ENCODE measurements at places on chromosomes 16 and 17.
A peak's percentile ranks its signal among the peaks of the same experiment; 100 is the strongest.

DNA sequence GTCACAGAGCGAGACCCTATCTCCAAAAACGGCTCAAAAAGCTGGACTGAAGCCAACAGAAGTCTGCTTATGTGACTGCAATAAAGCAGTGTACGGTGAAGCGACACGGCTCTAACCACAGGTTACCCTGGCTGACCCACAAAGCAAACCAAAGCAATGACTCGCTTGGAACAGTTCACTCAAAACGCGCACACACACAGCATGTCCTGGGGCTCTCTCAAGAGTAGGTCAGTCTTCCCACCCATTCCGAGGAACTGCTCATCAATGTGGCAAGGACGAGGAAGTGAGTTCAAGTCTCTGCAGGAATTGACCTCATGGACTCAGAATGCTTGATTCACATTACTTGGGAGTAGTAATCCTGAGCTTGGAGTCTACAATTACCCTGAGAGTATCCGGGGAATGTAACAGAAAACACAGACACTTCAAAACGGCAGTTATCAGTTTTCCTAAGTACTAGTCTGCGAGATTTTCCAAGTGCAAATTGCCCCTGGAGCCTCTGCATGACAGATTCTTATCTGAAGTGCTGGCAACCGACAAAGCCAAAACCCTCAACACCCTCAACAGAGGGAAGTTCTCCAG, 25.4 kb downstream of the PELP1 start:
- DNase-seq: no peak

DNA sequence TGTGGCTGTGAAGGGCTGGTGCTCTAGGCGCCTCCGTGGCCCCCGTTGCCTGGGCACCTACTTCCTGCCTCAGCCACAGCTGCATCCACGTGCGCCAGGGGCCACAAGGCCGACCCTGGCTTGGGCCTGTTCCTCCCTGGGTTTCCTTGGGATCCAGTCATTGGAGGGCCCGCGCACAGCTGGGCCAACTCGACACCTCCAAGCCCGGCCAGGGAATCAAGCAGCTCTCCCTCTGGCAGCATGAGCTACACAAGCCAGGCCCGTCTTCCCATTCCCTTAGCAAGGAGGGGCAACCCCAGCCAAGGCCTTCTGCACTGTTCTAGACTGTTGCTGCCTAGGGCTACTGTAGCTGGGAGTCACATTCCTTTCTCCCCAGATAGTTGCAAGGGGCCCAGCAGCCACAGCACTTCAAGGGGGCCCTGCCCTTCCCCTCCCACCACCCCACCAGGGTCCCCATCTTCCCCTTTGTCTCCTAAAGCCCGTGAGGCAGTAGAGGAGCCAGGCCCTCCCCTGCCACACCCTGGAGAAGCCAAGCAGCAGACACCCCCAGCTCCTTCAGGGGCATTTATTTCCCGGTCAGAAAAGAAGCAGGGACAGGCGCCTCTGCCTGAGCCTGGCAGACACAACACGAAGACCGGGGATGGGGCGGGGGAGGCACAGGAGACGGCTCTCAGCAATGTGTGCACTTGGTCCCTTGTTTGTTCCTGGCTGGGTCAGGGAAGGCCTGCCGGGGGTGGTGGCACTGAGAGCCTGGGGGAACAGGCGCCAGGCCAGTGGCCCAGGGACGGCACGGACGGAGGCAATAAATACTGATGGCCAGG, 3.8 kb downstream of the ARHGDIA start:
- no peak for DNase-seq

- DNase-seq: no peak
Measured at GRCh38 chr16:560204-560700, at the start of gene PRR35. Gene PRR35 (plus strand): TSS chr16:560394. CDS start chr16:563295, 2,901 bp downstream.

GRCh38 chr17:17682737-17683680, 1.8 kb downstream of the RAI1 start:
- peak; percentile 22 for DNase-seq

- DNase-seq: no peak
Measured at GRCh38 chr16:86396901-86397311, 113.4 kb upstream of the FOXF1 start.

DNA sequence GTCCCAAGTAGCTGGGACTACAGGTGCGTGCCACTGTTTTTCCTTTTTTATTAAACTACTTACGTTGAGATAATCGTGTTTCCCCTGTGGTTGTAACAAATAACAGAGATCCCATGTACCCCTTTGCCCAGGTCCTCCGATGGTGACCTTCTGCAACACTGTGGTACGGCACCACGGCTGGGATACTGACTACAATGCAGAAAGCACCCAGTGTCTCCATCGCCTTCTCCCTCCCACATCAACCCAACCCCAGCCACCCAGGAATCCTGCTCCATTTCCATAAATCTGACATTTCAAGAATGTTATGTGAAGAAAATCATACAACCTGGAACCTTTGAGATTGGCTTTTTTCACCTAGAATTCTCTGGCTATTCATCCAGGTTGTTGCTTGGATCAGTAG, 22.1 kb downstream of the MPRIP start:
- DNase-seq: no peak

GRCh38 chr16:2715519-2715918, 4.5 kb downstream of the PRSS27 start:
- peak; percentile 66 for DNase-seq

DNA sequence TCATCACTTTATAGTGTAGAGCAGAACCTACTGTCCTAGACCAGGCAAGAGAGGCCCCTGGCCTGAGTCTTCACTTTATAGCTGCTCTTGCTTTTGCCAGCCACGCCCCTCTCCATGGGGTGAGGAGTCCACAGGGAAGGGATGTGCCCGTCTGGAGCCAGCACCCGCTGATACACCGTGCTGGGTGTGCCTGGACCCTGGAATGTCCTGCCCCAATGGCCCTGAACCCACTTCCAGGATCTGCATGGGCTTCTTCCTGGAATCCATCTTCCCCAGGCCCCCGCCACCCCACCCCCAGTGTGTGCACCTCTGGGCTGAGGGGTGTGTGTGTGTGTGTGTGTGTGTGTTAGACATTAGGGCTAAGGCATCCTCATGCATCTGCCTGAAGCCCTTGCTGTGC, 44.9 kb downstream of the MEOX1 start:
- no peak for DNase-seq

- no peak for DNase-seq
Measured at GRCh38 chr16:85603203-85603755, 9.8 kb upstream of the GSE1 start.

DNA sequence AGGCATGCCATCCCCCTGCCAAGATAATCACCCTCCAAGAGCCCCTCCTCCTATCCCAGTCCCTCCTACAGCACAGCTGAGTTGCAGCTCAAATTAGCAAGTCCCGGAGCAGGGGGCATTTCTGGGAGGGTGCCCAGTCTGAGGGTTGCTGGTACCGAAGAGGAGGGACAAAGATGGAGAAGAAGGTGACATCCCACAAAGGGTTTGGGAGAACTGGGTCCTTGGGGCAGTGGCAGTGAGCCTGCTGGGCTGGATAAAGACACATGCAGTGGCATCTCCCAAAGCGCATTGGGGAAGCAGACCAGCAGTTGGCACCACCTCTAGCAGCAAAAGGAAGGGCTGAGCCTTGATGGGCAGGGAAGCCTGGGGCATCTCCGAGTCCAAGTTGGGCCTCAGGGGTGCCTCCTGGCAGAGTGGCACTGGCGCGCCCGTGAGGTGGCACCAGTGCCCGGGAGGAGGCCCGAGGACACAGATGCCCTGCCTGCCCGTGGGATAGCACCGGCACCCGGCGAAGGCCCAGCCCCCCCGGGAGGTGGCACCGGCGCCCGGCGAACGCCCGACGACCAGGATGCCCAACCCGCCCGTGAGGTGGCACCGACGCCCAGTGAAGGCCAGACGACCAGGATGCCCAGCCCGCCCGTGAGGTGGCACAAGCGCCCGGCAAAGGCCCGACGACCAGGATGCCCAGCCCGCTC, 622 bp downstream of the TOM1L2 start:
- peak; percentile 8 for DNase-seq

- peak; percentile 45 for DNase-seq
Measured at GRCh38 chr17:38605841-38606645, at the start of gene SRCIN1. Gene SRCIN1 (minus strand): TSS chr17:38605952. CDS start chr17:38605705, 247 bp downstream.

DNA sequence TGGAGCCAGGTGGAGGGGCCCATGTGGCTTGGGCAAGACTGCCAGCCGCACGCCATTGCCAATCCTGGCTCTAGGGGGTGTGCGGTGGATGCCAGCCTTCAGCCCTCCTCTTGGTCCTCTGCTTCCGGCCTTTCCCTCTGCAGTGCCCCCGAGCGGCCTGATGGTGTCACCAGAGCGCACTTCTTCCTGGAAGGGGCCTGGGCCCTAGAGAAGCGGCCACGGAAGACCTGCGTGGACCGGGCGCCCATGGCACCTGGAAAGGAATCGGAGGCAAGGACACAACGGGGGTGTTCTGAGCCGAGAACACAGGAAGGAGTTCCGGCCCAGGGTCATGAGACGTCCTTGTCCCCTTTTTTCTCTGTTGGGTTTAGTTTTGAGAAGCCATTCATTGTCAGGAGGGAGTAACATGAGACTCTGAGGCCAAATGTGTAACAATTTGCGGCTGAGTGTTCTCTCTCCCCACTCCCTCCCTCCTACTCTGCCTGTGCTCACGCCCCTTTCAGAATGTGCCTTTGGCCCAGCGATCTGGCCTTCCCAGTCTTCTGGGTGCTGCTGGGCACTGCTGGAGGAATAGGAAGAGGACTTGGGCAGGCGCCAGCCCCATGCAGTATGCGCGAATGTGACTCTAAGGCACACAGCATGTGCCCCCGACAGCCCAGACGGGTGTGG, 92.8 kb downstream of the IRX3 start:
- no peak for DNase-seq

GRCh38 chr17:58227733-58228132, 8.7 kb upstream of the MKS1 start:
- no peak for DNase-seq

- DNase-seq: no peak
Measured at GRCh38 chr16:10599626-10600025, 19.2 kb upstream of the EMP2 start.

DNA sequence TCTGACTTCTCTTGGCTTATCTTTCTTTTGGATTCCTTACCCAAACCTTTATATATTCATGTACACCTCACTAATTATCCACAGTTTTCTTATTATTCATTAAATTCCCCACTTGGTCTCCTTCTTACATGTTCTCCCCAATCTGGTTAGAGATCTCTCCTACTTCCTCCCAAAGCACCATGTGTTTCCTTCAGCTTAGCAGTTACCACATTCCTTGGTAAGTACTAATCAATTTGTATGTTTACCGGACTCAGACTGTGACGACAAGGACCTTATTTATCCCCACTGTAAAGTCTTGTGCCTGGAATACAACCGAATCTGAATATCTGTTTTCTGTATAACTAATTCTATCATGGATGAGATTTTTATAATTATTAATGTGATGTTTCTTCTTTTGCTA, 389.5 kb downstream of the KCNJ2 start:
- DNase-seq: no peak

DNA sequence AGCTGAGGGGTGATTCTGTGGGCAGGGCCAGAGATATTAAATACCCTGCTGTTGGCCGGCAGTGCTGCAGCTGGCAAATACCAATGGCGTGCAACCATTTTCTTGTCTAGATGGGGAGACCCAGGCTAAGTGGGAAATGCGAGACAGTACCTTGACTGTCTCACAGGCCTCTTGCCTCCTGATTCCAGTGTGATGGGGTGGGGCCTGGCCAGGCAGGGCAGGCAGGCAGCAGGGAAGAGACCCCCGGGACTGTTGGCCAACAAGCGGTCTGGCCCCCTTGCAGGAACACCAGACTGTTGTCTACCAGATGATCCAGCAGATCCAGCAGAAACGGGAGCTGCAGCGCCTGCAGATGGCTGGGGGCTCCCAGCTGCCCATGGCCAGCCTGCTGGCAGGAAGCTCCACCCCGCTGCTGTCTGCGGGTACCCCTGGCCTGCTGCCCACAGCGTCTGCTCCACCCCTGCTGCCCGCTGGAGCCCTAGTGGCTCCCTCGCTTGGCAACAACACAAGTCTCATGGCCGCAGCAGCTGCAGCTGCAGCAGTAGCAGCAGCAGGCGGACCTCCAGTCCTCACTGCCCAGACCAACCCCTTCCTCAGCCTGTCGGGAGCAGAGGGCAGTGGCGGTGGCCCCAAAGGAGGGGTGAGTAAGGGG, 5.7 kb upstream of the CISD3 start:
- DNase-seq: no peak

Data from stimulated activated CD8-positive, alpha-beta memory T cell treated with anti-CD3 and anti-CD28 coated beads, Interleukin-15, amount 100 ng/mL, for 24 hours (primary cell).